ENCODE measurements at places on chromosomes 7 and 10. TPM values are rescaled to one million over a fixed set of nuclear protein-coding genes. Genes with fewer than 3 reads are reported as not detected.

- no peak for DNase-seq
Observed at GRCh38 chr7:130345136-130345535, 520 bp downstream of the CPA5 start.

DNA sequence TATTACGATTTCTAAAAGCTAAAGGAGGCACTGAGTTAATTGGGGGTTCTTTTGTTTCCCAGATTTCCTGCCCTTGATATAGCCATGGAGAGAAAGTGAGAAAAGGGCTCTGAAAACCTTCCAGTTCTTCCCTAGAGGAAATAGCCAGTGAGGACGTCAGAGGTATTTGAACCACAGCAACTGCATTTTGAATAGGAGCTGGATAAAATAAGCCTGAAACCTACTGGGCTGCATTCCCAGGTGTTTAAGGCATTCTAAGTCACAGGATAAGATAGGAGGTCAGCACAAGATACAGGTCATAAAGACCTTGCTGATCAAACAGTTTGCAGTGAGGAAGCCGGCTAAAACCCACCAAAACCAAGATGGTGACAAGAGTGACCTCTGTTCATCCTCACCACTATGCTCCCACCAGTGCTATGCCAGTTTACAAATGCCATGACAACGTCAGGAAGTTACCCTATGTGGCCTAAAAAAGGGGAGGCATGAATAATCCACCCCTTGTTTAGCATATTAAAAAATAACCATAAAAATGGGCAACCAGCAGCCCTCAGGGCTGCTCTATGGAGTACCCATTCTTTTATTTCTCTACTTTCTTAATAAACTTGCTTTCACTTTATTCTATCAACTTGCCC, 85.1 kb upstream of the FRMD4A start:
- no peak for DNase-seq

SMKR1 gene
- total RNA-seq, result 2.2 TPM

DNA sequence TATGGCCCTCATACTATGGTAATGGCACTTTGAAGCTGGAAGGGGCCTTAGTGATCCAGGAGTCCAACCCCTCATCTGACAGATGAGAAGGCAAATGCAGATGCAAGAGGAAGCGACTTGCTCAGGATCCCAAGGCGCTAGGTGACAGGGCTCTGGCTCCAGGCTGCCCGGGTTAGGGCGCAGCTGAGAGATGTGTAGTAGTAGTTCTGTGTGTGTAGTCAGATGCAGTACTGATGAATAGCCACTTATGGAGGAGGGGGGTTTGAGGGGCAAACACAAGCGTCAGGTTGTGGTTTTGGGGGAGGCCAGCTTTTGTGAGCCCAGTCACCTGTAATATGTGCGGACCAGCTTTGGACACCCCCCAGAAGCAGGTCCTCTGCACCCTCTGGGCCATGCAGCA, 4.8 kb downstream of the ADRA2A start:
- no peak for DNase-seq

Measured in activated CD4-positive, alpha-beta memory T cell treated with anti-CD3 and anti-CD28 coated beads, Interleukin-2, amount 10 ng/mL, durations not matched to agents 7 days and 5 days (primary cell).